ENCODE measurements at places on chromosomes 11 and 22.

DNA sequence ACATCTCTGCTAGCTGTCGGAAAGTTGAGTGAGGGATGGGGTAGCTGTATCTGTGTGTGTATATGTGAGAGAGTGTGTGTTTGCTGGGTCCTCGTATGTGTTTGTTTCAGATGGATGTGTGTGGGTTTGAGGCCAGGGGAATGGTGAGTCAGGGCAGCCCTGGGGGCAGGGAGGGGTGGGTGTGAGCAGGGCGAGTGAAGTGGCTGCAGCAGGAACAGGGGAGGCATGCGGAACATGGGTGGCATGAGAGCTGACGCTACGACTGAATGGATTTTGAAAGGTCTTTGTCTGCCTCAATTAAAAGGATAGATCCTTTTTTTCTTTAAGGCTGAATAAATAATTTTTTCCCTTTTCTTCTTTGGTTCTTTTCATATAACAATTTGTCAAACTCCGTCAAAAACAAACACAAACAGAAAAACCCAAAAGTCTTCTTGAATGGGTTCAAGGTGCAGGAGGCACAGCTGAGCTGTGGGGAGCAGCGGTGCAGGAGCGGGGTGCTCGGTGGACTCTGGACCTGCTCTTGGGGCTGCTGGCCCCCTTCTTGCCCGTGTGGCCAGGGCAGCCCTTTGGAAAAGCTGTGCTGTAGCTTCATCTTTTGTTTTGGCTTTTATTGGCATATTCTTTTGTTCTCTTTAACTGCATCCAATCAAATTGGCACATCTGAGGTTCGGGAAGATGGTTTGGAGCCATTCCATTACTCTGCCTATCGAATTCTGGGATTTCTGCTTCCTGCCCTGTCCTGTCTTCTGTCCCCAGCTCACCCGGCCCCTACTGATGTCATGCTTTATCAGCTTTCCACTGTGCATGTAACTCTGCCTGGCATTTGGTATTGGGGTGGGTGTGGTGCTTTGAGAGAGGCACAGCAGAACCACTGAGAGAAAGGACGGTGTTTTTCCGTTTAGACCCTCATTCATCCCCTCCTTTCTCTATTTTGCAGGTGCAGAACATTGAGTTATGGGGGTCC lies 80.1 kb downstream of the ADAMTS15 start:
- DNase-seq = no peak

- DNase-seq = no peak
These were observed 813.2 kb downstream of the BRD1 start for GRCh38 chr22:49014227-49015201.

GRCh38 chr11:119316016-119316728 lies 758 bp downstream of the MCAM start:
- no peak for DNase-seq

GRCh38 chr22:38957046-38957770 lies at the start of gene APOBEC3A:
APOBEC3A (plus strand) TSS chr22:38957609; CDS start chr22:38957692, 83 bp downstream.
- DNase-seq = no peak

All from epithelial cell of prostate (primary cell).